Skin of body (tissue), 3 donors: ENCODE measurements at places on chromosomes 1 and 21. TPM values are rescaled to one million over a fixed set of nuclear protein-coding genes. Genes with fewer than 3 reads are reported as not detected.

TMPRSS15 gene
- total RNA-seq, result 0.10 TPM

NADK gene
- total RNA-seq, result 33.1 TPM

GRCh38 chr1:90989302-90989701, 32.5 kb downstream of the ZNF644 start:
- no peak for DNase-seq

- DNase-seq, result peak; percentile 12
These were observed 8.6 kb upstream of the PLA2G2C start for GRCh38 chr1:20194757-20195461.

TMEM79 gene
- 14.6 TPM for total RNA-seq
